ENCODE measurements at places on chromosomes 5 and 9.

DNA sequence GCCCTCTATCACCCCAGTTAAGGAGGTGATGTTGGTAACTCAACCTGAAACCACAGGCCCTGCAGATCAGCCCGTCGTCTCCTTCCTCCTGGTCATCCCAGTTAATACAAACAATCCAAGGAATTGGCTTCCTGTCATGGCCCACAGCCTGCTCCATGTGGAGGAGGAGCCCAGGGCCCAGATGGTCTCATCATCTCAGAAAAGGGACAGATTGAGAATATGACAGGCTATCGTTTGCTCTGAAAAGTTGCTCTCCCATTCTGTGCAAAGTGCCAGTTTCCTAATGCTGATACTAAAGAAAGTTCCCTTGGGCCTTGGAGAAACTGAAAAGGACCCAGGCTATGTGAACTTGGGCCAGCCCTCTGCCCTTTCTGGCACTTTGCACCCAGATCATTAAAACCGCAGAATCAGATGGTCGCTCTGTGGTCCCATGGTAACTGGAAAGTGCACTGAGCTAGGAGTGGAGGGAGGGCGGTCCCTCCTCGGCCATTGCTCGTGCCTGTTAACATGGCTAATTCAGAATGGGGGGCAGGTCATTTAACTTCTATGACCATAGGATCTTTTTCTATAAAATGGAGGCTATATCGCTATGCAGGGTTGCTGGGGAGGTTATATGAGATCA, 675 bp upstream of the SPAAR start:
- no peak for DNase-seq

- no peak for DNase-seq
Observed at GRCh38 chr5:31888564-31888963, 249.6 kb downstream of the PDZD2 start.

GRCh38 chr5:131296213-131296672, 32.4 kb downstream of the CDC42SE2 start:
- no peak for DNase-seq

- DNase-seq = no peak
Observed at GRCh38 chr5:99005506-99005905, 76.7 kb upstream of the CHD1 start.

DNA sequence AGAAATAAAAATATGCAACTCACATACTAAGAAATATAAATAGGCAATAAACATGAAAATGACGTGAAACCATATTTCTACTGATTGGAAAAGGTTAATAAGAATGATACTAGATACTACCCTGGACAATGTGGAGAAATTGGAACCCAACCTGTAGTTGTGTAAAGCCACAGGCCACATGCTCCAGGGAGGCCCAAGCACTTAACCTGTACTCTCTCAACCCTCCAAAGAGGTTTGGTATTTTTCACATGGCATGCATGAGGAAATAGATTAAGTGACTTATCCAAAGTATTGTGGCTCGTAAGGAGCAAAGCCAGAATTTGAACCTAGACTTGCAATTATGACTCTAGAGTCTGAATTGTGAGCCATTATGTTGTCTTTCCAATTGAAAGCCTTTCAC, 13.4 kb downstream of the LIFR start:
- DNase-seq = no peak

DNA sequence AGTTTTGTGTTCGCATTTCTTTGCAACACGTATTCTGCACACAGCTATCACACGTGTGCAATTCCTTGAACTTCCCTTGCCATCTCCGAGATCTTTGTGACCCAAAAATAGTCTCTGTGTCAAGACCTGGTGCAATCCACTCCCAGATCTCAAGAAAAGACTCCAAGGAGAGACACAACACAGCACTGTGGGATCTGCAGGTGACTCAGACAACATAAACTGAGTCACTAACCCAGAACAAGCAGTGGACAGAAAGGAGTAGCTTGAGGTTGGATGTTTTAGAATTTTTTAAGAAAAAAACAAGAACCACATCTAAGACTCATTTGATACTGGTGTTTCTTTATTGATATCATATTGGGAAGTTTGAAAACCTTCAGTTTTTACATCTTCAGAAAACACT, 396.9 kb downstream of the AGTPBP1 start:
- no peak for DNase-seq

GRCh38 chr9:69425136-69425801, 100.3 kb downstream of the ENTREP1 start:
- DNase-seq = peak; percentile 78

DNA sequence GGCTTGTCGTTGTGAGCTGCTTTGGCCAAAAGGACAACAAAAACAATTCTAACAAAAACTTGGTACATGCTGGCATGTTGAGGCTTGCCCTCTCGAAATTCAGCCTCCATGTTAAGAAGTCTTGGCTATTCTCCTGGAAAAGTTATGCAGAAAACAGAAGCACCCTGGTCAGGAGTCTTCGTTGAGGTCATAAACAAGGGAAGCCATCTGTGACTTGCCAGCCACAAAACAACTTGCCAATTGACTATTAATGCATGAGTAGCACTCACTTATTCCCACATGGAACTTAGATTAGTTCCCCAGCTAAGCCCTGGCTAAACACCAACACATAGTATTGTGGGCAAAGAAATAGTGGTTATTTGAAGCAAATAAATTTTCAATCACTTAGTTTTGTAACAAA, 521.0 kb upstream of the CHD1 start:
- no peak for DNase-seq

DNA sequence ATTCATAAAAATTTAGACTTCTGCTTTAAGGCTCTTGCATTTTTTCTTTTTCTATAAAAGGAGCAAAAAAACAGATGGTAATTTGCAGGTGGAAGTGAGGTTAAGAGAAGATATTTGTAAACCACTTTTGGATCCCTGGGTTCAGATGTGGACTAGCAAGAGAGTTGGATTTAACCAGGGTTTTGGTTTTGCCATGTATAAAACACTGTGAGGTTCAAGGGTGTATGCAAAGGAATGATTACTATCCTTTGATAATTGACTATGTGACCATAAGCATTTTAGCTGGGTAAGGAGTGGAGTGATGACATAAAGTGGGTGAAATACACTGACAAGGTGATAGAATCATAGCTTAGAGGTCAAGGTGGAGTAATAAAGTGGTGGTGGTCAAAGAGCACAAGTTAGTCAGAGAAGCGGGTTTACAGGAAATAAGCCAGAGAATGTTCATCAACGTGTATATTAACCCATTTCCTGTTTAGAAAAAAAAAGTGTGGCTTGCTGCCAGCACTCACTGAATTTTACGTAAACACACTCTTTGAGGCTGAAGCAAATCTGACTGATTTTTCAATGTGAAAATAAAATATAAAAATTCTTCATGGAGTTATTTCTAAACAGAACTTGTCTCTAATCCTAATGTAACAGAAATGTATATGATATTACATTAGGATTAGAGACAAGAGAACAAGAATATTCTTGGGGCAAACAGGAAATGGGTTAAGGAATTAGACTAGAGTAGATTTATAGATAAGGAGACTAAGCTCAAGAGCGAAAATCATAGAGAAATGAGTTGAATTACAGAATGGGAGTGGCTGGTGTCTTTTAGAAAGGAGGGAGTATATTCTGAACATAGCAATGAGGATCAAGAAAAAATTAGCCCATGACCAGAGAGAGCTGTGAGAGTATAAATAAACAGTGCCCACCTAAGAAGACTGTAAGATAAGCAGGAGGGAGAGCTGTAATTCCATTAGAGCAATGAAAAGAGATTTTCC, 74.5 kb downstream of the CDKN2A start:
- no peak for DNase-seq

DNA sequence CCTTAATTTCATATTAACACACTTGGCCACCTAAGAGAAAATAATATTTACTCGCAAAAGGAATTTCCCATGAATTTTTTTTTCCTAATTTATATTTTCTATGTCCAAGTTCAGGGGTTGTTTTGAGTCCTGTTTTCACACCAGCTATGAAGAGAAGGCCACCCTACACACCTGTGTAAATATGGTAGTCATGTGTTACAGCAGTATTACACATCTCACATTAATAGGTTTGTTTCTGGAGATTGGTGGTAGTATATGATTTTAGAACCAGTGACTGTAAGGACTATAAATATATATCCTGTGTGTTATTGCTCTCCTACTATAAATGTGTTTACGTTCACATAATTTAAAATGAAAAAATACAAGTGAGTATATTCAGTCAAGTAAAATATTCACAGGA, 147.5 kb downstream of the PAM start:
- no peak for DNase-seq

- no peak for DNase-seq
Observed at GRCh38 chr5:151040211-151040747, 19.9 kb downstream of the GPX3 start.

GRCh38 chr9:88178641-88179040, 40.4 kb upstream of the SPATA31C2 start:
- no peak for DNase-seq

GRCh38 chr5:54667136-54667535, 149.6 kb downstream of the SNX18 start:
- no peak for DNase-seq

DNA sequence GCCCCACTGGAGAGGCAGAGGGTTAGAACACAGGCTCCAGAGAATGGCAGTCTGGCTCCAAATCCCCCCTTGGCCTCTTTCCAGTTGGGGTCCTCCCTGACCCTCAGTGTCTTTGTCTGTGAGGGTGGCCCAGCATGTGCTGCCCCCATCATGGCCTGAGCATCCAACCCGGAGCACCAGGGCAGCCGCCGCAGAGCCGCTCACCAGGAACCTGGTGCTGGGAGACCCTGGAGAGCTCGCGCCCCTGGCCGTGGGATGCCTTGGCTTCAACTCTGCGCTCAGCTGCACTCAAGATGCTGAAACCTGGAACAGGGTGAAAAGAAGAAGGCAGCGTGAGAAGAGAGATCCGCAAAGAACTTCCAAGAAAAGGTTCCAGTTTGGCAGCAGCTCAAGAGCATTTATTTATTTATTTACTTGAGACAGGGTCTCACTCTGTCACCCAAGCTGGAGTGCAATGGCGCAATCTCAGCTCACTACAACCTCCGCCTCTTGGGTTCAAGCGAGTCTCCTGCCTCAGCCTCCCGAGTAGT, 3.8 kb downstream of the CCDC187 start:
- DNase-seq = no peak

DNA sequence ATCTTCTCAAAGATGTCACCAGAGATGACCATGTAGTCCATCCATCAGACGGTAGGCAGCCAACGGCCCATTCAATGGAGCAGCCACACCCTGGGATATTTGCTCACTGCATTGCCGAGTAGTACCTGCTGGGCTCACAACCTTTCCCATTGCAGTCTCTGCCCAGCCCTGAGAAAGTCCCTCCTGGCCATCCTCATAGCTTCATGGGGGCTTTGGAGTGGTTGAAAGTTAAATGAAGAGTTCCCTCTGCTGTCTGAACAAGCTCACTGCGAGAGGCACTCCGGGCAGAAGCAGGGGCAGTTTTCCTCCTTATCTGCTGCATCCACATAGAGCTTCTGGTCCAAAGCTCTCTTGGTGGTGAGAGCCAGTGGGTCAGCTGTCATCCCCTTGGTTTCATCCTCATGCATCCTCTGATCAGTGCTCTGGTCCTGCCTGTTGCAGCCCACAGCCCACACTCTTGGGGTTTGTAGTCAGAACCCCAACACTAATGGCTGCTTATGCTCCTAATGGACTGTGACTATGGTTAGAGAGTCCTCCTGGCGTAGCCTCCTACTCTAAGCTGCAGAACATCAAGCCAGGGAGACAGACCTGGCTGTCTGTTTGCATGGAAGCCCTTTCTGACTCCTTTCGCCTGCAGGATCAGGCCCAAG, 23.3 kb downstream of the TNFSF8 start:
- peak; percentile 23 for DNase-seq

DNA sequence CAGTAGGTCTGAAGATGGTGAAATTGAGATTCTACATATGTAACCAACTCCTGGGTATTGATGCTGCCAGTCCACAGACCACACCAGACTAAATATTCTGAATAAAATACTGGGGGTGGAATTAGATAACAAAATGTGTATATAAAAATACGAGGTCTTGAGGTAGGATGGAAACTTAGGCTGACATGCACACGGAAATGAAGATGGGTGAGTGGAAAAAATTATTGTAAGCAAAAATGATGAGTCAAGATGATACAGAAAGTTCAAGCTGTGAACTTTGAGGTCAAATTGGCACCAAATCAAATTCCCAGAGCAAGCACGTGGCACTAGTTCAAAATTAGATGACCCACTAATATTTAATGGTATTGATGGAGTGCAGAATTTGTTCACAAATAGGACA, 713.4 kb upstream of the ACO1 start:
- DNase-seq = no peak

DNA sequence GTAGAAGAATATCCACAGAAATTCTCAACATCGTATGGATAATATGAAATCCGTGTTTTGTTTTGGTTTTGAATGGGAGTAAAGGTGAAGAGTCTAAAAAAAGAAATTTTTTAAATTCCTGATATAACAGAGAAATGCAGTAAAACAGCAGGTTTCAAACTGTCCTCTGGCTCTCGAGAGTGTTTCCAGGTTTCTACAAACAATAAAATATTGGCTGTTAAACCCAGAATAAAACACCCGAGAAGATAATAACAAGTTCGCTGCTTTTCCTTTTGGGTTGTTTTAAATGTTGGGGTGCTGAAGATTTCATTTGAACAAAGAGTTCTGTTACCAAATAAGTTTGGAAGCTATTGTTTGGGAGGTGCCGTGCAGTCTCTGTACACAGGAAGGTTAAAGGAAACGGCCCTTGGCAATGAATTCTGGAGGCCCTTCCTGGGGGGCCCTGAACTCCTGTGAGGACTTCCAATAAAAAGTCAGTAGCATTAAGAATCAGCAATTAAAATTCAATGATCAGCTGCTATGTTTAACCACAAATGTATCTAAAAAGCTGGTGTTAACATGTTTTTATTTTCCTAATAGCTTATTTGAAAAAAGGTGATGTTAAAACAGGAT, 215.8 kb downstream of the TSSK1B start:
- no peak for DNase-seq
